ENCODE measurements at places on chromosomes 1 and 21.

DNA sequence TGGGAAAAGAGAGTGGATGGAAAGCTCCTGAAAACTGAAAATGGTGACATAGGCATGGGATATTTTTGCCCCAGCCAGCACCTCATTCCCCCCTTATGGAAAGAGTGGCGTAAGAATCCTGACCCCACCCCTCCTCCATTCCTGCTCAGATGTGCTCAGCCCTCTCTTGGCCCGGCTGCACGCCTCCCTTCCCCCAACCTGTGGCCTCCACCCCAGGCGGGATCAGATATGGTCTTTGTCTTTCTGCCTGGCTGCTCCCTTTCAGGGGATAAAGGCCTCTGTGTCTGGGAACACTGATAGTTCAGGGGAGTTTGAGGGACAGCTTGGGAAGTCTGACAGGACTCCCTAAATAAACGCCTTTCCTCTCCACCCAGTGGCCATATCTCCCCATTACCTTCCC, 49.8 kb downstream of the KIRREL1 start:
- no peak for DNase-seq

GRCh38 chr1:169305356-169305755, 62.2 kb downstream of the NME7 start:
- DNase-seq: no peak

GRCh38 chr1:20658166-20658915, 2.8 kb downstream of the DDOST start:
- DNase-seq: no peak

- DNase-seq: no peak
Measured at GRCh38 chr1:62306065-62306464, 13.2 kb downstream of the KANK4 start.

DNA sequence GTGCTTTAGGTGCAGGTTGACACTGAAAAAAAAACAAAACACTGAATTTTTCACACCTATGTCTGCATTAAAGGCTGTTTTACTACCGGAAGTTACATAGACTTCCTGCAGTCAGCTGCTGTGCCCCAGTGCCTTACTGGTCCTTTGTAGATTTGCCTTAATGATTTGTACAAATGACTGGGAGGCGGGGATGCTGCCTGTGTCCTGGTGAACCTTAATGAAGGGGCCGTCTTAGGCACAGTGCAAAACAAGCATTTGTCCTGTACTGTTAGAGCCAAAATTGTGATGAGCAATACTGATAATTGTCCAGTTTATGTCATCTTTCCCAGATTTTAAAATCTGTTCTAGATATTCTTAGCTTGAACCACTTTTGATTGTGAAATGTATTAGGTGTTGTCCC, 90.9 kb upstream of the PGD start:
- DNase-seq: peak; percentile 4

- no peak for DNase-seq
Measured at GRCh38 chr1:107789817-107790524, 175.0 kb downstream of the VAV3 start.

DNA sequence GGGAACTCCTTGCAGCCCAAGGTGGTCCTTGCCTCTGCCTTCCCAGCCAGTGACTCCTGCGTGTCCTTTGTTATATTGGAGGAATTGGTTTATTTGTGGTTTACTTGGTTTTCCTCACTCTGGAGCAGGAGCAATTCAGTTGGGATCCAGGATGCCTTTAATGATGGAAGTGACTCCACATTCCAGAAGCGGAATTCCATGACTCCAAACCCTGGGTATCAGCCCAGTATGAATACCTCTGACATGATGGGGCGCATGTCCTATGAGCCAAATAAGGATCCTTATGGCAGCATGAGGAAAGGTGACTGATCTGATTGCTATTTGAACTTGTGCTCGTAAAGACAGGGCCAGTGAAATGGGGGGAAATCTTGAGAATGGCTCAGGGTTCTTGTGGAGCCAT, 15.1 kb upstream of the PIGV start:
- DNase-seq: no peak

DNA sequence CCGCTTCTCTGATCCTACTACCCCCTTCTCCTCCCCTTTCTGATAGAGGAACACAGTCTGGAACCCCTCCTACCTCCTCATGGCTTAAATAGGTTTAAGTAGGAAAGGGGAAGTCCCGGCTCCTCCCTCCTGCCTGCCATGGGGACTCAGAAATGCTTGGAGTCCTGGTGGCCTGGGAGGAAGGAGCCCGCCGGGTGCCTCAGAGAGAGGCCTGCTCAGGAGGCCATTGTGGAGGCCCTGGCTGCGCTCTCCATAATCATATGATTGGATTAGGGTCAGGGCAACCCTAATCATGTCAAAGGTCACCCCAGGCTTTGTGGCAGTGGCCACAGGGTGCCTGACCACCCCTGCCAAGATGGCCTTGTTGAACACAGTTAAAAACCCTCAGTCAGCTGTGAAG, 29.0 kb downstream of the WNT3A start:
- no peak for DNase-seq

- no peak for DNase-seq
Measured at GRCh38 chr1:231200388-231201031, 38.7 kb downstream of the TRIM67 start.

DNA sequence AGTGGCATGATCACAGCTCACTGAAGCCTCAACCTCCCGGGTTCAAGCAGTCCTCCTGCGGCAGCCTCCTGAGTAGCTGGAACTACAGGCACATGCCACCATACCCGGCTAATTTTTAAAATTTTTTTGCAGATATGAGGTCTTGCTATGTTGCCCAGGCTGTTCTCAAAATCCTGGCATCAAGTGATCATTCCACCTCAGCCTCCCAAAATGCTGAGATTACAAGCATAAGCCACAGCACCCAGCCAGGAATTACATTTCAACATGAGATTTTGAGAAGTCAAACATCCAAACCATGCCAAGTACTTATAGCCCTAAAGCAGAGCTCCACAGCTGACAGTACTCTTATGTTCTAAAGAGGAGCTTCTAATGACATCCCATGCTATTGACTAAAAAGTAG, 200.1 kb downstream of the FCRL5 start:
- no peak for DNase-seq

DNA sequence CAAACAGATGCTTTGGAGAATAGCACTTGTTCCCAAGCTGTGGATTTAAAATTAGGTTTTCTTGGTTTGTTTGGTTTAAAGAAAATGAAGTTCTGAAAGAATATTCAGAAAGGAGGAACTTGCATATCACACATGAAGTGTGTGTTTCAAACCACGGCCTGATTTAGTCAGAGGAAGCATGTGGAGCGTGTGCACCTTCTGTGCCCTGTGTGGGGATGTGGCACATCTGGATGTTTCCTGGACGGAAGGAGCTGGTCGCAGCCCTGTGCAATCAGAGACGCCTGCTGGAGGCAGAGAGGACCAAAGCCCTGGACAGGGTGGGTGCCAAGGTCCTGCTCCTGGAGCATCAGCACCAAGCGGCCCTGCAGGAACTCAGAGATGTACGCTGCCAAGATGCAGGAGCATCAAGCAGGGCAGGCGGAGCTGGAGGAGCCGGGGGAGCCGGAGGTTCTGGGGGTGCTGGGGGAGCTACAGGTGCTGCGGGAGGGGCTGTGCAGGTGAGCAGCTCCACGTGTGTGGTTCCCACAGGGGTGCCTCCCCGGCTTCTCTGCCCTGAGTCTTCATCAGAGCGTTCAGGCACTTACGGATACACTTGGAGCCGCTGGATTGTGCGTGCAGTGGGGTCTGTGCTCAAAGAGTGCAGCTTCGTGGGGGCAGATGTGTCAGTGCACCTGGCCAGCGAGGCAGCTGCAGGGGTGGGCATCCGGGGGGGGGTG, 45.7 kb downstream of the PCNT start:
- no peak for DNase-seq

DNA sequence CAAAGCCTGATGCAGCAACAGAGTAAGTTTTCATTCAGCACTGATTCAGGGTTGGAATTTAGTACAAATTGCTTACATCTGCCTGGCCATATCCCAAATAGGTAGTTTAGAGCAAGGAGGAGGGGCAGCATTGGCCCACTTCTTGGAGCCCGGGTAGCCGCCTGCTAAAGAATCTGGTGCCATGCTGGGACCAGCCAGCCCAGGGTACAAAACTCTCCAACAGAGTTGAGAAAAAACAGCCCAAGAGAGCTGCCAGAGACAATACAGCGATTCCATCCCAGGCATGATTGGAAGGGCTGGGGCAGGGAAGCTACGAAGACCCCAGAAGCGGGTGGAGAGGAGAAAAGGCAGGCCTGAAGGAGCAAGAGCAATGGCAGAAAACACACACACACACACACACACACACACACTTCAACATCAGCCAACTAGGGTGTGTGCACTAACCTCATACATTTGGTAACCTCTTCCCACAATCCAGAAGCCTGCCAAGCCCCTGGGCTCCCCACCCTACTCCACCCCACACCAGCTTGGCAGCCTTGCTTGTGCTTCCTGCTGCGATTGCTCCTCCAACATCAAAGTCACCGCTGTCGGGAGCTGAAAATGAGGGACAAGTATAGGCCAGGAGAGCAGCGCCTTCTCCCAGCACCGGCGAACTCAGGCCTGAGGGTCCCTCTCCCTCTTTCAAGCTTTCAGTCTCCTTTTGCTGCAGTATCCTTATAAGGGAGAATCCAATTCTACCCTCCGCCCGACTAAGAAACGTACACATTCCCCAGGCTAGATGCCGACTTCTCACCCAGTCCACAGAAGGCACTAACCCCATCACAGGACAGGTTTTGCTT, 1.2 kb downstream of the PIK3C2B start:
- no peak for DNase-seq

DNA sequence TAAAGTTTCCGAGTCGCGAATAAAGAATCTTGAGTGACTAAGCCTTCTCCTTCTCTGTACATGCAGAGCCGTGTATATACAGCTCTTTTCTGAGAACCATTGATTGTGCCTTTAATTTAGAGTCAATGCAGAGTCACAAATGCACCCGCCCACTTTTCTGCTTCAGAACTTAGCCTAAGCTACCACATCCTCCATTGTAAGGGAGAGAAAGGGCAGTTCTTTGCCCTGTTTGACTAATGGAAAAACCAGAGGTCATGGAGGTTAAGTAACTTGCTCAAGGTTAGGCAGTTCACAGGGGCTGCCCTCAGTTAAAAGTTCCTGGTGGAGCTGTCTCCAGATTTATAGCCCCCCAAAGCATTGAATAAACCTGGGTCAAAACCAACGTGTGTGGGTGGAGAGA, 139.6 kb downstream of the TOMM20 start:
- DNase-seq: no peak

GRCh38 chr1:67674260-67675011, 10.6 kb upstream of the GADD45A start:
- DNase-seq: no peak

DNA sequence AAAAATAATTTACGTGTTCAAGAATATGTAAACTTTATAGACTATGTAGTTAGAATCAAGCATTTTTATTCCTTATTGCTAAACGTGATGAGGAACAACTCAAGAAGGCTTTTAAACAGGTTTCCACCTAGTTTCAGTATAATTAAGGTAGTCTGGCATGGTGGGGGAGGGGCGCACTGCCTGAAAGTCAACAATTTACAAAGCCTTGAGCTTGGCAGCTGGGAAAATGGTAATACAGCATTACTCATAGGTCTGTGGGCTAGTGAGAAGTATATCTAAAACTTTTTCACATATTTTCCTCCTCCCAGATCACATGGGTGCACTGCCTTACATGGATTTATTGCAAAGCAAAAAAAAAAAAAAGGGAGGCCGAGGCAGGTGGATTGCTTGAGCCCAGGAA, 75.2 kb downstream of the EVI5 start:
- no peak for DNase-seq

GRCh38 chr1:221806236-221806635, 64.3 kb upstream of the DUSP10 start:
- DNase-seq: no peak

Data from activated gamma-delta T cell treated with anti-CD3 and anti-CD28 coated beads, Interleukin-2, amount 50 U/mL, for 16 hours (primary cell).